ENCODE measurements at places on chromosomes 3 and 15. TPM values are rescaled to one million over a fixed set of nuclear protein-coding genes. Genes with fewer than 3 reads are reported as not detected.

GRCh38 chr3:123246866-123247265, 45.1 kb downstream of the SEC22A start:
- no peak for DNase-seq

- no peak for DNase-seq
These were observed 107.3 kb upstream of the IGSF10 start for GRCh38 chr3:151568184-151568583.

The ST3GAL6 gene
- 0.07 TPM for total RNA-seq

The EPHA3 gene
- 0.35 TPM for total RNA-seq

DNA sequence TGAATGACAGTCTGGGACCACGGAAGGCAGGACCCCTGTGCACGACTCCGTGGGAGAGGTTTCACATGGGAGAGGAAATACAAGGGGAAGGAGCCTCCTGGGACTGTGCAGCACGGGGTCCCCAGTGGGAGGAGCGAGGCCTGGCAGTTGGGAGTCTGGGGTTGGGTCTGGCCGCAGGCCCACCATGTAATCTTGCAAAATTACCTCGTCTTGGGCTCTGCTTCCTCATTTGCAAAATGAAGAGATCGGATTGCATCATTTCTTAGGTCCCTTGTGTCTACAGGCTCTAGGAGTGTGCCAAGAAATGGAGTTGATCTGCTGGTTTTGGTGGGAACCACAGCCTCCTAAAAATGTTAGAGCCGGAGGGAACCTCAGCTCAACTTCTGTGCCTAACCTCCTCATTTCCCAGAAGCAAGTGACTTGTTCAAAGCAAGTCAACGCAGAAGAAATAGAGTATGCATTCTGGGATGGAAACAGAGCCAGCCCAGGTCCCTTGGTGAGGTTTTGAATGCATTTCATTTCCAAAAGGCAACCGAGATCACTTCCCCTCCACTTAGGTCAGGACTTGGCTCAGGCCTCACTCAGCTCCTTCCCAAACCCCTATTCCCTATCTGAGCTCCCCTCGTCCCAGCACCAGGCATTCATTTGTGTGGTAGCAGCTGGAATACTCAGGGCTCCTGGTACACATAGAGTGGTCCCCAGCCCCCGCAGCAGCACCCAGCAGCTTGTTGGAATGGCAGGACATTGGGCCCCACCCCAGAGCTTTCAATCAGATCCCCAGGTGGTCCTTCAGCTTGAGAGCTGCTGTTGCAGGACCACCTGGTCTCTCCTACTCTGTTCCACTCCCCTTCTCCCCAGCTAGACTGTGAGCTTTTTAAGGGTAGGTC, 267.7 kb downstream of the XXYLT1 start:
- DNase-seq: no peak

DNA sequence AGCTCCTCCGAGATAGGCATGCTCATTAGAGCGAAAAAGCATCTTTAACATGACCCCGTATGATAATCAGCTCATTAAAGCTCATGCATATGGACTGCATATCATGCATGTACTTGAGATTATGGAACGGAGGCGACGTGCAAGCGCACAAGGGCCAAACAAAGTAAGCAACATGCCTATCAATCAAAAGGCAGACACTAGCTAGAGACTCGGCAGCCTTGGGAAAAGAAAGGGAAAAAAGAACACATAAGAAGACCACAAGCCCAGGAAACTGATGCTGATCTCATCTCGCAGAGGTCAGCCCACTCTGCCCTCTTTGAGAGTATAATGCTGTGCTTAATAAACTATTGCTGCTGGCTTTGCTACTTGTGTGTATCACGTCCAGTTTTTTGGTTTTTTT, 2.6 kb upstream of the ACOX2 start:
- no peak for DNase-seq

- DNase-seq: no peak
These were observed 26.5 kb downstream of the PLOD2 start for GRCh38 chr3:146134348-146135117.

GRCh38 chr3:9622438-9622837, 26.9 kb upstream of the MTMR14 start:
- DNase-seq: no peak

DNA sequence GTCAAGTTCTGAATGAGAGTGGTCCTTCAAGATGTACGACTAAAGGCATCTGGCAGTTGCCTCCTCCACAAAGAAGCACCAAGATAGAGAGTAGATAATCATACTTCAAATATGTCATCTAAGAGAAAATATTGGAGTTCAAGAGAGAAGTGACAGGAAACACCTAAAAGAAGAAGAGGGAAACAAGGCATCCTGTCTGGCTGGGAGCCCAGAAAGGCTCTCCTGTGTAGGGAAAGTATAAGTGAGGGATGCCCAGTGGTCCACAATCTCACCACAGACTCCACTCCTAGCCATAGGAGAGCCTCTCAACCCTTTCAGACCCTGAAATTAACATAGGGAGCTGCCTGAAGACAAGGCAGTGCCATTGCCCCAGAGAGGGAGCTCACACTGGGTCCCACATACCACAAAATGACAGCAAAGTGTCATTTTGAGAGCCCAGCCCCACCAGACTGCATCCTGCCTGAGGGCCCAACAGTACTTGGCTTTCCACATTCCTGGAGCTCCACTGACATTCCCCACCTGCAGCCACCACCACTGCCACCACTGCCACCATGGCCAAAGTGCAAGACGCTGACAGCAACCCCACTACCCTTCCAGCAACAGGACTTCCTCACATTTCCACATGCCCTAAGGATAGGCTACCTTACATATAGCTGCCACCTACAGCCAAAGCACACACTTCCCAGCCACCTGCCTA, 210.6 kb downstream of the ATP8B4 start:
- DNase-seq: no peak

- DNase-seq: no peak
These were observed 87.0 kb downstream of the FILIP1L start for GRCh38 chr3:100027321-100027720.

The GPR156 gene
- total RNA-seq: not detected

DNA sequence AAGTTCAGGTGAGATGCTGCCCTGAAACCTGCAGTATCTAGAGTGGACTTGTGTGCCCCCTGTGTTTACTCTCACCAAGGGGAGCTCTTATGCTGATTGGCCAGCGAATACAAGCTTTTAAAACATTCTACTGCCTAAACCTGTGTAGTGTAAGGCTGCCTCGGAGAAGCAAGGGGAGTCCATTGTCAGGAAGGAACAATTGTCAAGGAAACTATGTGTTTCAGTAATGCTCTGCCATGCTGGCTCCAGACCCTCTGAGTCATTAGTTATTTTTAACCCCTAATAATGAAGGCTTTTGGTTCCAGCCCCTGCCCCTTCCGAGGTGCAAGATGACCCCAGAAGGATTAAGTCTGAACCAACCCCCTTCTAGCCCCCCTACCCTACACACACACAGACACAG, 66.1 kb upstream of the CHMP2B start:
- no peak for DNase-seq

DNA sequence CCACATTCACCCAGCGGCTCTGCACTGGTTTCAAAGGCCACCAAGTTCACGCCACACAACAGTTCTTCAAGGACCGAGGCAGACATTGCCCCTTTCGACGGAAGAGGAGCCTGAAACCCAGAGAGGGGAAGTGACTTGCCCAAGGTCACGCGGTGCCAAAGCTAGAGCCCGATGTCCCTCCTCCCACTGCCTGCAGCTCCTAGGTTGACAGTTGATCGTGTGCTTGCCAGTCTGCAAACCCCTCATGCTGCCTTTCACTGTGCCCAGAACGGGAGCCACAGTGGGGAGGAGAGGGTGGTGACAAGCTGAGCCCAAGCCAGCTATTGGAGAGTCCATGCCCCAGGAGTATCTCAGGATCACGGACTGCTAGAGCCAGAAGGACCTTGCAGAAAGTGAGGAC, 230.9 kb downstream of the XXYLT1 start:
- DNase-seq: no peak

GRCh38 chr3:124360155-124360554, 368.2 kb upstream of the ROPN1 start:
- no peak for DNase-seq

- no peak for DNase-seq
These were observed 330.9 kb upstream of the C2CD4B start for GRCh38 chr15:62495670-62496614.

DNA sequence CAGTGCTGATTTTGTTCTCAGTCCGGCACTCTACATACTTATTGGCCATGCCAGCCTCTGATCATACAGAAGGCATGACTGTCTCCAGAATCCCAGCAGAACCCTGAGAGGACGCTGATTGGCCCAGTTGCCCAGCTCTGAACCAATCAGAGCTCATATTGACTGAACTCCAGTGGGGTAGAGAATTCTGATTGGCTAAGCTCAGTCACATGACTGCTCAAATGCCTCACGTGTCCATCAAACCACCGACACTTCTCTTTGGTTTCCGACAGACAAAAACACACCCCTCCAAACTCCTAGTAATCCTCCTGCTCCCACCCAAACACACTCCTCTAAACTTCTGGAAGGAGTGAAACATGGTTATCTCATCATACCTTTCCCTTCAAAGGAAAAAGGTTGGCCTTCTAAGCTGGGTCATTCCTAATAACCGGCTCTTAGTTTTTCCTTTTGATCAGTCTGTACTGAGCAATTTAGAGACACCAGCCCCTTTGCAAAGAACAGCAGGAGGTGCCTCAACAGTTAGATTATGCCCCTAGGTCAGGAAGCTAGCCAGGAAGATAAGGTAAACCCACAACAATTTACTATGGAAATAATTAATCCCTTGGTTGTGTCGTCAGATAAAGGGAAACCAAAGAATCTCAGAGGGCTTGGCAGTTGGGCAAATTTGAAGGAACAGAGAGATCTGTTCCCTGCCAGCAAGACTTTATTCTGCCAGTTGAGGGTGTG, 187.8 kb downstream of the TLE3 start:
- DNase-seq: no peak

- DNase-seq: no peak
These were observed 187.3 kb downstream of the KCNAB1 start for GRCh38 chr3:156307704-156308103.

DNA sequence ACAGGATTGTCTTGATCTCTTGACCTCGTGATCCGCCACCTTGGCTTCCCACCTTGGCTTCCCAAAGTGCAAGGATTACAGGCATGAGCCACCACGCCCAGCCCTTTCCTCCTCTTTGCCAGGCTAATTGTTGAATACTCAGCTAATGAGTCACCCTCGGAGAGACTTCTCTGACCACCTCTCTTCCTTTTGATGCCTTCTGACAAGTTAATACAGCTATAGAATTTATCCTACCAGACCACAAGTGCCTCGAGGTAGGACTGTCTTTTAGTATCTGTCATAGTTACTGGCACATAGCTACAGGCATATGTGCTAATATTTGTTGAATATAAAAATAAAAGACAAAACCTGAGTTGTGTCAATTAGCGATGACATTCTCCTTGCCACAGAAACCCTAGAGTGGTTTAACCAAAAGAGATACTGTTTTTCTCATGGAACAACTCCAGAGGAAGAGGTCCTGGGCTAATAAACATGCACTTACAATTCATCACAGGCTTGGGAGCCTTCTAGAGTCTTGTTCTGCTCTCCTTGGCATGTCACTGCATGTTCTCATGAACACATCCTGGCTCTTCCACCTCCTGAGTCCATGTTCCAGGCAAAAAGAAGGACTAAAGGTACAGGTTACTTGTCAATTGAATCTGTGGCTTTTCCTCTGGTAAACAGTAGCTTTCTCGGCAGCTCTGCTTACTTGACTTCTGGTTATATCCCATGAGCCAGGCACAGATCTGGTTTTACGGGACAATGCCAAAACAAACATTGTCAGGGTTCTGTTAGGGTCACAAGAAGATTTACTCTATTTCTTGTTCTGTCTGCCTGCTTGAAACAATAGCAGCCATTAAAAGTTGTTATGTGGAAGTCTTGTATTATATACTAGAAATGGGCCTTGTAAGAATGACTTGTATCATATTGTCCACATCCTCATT, 332.3 kb downstream of the THSD4 start:
- no peak for DNase-seq
